ENCODE measurements at places on chromosomes 2 and 18.

GRCh38 chr2:181123798-181124231, 143.4 kb downstream of the UBE2E3 start:
- no peak for DNase-seq

DNA sequence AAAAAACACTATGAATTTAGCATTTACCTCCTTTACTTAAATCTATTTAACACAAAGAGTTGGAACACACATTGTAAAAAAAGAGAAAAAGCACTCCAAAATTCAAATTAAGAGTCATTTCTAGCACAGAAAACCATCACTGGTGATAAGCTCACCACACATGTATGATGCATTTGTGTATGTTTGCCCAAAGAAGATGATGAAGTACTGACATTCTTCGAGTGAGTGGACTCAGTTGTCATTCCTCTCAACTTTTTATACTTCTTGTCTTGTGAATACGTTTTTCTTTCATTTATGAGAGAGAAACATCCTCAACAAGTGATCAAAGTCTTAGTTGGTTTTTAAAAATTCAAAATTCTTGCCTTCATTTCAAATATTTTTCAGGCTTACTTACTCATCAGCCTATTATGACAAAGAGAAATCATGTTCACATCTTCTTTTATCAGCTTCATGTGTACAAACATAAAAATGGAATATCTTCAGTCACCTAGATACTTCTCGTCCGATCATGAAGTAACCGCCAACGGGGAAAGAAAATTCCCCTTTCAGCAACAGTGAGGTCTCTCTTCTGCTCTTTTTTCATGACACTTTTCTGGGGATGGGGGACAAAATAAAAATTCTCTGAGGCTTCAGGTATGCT, 1.5 kb downstream of the DSEL start:
- DNase-seq, result no peak

- no peak for DNase-seq
Observed at GRCh38 chr2:71696381-71696780, 243.0 kb downstream of the DYSF start.

- DNase-seq, result no peak
Observed at GRCh38 chr2:207327513-207327912, 161.8 kb upstream of the KLF7 start.

DNA sequence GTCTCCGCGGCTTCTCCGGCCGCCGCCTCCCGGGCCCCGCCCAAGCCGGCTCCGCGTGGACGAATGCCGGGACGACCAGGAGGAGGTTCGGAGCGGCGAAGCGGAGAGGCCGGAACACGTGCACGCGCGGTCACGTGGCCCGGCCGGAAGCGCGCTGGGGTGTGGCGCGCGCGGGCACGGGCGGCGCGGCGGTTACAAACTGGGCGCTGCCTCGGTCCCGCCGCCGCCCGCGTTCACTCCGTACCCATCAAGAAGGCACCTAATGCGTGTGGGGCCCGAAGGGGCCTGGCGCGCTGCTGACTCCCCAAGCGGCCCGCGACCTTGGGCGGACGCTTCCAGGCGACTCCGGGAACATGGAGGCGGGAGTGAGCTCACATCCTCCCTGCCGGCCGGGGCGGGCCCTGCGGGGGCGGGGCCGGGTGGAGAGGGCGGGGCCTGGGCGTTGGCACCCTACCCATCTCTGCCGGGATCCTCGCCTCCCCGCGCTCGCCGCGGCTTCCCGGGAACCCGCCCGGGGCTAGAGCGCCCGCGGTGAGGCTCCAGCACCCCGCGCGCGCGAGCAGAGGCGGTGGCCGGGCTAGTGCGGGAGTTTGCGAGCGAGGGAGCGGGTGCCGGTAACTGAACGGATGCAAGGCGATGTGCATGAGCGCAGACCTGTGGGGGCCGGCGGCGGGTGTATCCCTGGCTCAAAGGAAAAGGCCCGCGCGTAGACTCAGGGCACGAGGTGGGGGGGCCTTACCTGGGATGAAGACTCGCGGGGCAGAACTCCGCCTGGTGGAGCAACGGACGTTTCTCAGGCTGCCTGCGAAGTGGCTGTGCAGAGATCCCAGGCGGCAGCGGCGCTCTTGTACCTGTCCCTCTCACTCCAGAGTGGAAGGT, at the start of gene TMEM185B:
TSS of gene TMEM185B (minus strand) at position 367 of the 879 bp plus-strand sequence. CDS start 424 bp downstream, outside the sequence.
- DNase-seq, result peak; percentile 98

DNA sequence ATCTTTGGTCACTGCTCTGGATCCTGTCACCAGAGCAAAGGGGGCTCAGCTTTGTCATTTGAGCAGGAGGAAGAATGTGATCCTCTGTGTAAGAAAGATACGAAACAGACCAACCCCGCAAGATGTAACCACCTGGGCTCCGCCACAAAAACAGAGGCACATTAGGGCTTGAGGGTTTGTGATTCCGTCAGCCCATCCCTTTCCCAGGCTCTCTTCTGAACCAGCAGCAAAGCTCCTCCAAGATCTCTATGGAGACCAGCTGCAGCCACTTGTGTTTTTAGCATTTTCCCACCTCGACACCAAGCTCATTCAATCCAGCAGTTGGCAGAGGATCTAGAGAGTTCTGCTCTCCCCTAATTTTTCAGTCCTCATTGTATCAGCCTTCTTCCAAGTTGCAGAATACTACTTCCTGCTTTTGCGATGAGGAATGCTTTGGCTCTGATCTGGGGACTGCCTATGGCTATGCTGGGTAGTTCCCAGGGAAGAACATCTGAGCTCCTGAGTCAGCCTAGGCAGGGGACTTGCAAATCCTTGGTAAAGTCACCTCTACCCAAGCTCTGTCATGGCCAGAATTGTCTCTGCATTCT, 139.6 kb upstream of the RAB12 start:
- no peak for DNase-seq

GRCh38 chr2:19250906-19251305, 107.5 kb downstream of the OSR1 start:
- DNase-seq, result no peak

DNA sequence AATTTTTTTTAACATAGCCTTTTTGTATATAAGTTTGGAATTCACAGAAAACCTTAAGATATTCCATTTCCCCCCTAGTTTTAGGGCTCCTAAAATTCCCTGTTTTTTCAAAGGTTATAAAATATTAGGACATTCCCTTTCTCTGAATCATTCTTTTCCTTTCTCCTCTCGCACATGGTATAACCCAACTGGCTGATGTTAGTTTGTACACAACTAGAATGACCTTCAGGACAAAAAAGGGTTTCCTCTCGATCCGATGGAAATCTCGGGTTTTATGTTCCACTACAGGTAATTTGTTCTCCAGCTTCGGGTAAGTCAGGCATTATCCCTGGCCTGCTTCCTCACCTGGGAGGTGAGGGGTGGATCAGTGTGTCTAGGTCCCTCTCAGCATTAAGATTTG, 215.1 kb downstream of the LDLRAD4 start:
- DNase-seq, result no peak

GRCh38 chr18:2848247-2849246, 1.7 kb downstream of the EMILIN2 start:
- peak; percentile 29 for DNase-seq

DNA sequence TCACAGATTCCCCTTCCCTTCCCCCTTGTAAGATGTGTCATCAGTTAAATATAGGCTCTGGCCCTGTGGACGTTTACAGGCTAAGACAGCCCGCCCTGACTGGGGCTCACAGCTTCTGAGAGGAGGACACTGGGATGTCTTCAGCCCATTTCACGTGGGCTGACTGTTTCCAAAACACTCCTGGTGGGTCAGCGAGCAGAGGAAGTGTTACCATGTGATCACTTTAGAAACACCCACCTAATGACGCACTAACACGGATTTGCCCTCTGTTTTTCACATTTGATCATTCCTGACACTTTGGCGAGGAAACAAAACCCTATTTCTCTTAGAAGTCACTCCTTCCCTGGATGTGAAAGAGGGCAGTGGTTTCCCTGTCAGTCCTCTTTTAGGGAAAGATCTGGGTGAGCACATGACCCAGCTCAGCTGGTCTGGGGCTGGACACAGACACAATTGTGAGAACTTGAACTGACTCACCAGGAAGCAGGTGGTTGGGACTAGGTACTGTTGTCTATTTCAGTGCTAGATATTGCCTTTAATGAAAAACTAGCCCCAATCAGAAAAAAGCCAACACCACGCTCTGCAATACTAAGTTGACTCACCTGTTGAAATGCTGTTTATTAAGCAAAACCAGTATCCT, 38.8 kb downstream of the BMP10 start:
- DNase-seq, result no peak

DNA sequence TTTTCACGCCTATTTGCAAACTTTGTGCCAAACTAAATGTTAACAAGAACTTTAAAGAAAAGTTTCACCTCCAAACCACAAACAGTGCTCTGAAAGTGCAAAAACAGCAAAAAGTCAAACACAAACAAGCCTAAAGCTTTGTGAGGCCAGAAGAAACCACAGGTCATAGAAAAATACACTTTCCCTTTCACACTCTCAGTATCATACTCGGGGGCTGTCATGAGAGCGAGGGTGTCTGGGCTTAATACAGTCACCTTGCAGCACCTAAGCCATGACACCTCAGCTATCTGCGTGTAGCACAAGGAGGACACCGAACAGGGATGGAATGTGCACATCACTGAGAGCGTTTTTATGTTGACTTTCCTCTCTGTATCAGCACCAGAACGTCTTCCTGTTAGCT, 26.6 kb upstream of the SEH1L start:
- no peak for DNase-seq

DNA sequence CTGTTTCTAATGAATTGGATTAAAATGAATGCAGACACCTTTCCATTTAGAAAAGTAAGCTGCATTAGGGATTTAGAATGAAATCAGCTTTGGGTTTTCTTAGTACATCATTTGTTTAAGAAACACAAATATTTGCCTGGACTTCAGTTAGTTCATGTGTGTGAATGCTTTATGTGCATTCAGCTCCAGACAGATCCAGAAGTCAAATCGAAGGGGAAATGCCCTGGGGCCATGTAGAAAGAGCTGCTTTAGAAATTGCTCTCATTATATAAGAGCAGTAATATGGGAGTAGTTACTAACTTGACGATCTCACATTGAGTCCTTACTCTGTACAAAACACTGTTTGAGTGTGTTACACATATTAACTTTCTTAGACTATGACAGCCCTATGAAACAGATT, 88.0 kb upstream of the TTC39C start:
- no peak for DNase-seq

GRCh38 chr2:185222311-185222710, 516.3 kb upstream of the FSIP2 start:
- no peak for DNase-seq

DNA sequence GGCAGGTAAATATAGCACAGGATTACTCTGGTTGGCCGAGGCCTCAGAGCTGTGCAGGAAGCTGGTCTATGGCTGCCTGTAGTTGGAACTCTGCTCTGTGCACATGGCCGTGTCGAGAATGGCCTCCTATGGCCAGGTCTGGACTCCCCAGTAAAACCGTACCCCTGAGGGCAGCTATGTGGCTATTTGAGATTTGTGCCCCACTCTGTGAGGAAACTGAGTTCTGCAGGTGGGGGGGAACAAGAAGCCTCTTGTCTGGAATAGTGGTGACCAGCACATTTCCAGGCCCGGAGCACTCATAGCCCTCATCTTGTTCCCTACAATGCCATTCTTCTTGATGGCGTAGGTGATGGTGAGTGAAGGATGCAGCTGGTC, 15.0 kb upstream of the TEX51 start:
- DNase-seq, result no peak

DNA sequence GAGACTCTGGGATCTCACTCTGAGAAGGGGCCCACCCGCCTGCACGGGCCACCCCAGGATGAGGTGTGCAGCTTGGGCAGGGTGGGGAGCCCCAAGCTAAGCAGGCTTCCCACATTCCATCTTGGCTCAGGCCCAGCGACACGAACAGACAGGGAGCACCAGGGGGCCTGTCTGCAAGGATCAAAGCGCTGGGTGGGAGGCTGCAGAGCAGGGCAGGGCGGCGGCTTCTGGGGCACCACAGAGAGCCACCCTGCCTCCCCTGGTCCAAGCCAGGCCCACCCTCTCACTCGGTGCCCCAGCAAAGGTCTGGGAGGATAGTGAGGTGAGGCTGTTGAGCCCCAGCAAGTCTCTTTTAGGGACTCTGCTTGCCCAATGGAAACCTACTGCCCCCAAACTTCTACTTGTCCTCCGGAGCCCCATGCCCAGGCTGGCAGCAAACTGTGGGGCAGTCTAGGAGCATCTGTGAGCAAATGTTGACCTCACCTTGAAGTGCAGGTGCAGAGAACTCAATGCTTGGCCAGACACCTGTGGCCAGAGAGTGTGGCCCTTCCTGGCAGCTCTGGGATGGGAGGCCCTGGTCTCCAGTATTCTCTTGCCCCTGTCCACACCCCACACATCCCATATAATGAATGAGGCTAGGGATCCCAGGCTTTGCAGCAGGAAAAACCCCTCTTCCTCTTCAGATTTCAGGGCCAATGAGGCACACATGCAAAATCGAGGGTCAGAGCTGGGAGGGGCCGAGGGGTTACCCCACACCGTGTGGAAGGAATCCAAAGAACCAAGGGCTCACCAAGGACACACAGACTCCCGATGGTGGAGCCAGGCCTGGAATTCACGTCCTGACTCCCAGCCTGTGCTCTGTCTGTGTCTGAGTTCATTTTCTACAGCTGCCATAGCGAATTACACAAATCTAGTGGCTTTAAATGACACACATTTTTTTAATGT, 18.8 kb upstream of the GLI2 start:
- no peak for DNase-seq

GRCh38 chr2:85653996-85654395, 14.0 kb downstream of the SFTPB start:
- DNase-seq, result no peak

- DNase-seq, result no peak
Observed at GRCh38 chr18:10265560-10266333, 188.7 kb upstream of the APCDD1 start.

DNA sequence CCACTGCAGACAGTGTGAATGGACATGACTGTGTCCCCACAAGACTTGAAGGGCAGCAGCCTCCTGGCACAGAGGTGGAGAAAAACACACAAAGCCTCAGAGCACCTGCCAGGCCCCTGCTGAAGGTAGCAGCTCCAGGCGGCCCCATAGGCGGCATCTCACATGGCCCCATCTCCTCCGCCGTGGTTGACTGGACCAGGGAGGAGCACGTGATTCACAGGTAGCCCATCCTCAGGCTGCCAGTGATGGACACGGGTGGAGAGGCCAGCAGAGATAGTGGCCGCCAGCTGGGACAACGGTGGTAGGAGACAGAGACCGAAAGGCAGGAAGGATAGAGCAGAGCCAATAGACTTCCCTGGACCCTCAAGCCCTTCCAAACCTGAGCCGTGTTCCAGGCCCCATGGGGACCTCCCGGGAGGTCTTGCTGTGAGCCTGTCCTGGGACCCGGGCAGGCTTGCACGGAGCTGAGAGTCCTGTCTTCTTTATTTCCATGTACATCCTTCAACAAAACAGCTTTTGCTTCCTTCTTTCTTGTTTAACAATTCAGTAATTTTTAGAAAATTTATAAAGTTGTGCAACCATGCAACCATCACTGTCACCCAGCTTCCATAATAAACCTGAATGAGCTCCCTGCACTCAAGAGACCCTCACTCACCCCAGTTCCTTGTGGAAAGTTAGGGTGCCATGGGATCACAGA, 26.9 kb downstream of the GPR55 start:
- DNase-seq, result no peak

- no peak for DNase-seq
Observed at GRCh38 chr18:2515908-2516625, 55.2 kb downstream of the METTL4 start.

- peak; percentile 7 for DNase-seq
Observed at GRCh38 chr2:189751080-189751658, 11.4 kb downstream of the OSGEPL1 start.

- DNase-seq, result no peak
Observed at GRCh38 chr2:71711133-71711855, 257.9 kb downstream of the DYSF start.

GRCh38 chr2:96136129-96136720, 2.1 kb downstream of the ASTL start:
- no peak for DNase-seq

- no peak for DNase-seq
Observed at GRCh38 chr18:26429535-26430226, 118.7 kb downstream of the KCTD1 start.
